Thyroid gland (tissue), 4 donors: ENCODE measurements at places on chromosomes 11 and 22. TPM values are rescaled to one million over a fixed set of nuclear protein-coding genes. Genes with fewer than 3 reads are reported as not detected.

Gene MFRP
- total RNA-seq = not detected

- no peak for DNase-seq
- no peak overlapping the region for H3K27ac ChIP-seq
- H3K4me1 ChIP-seq = no peaks in the 10 kb centered on the region
- H3K4me3 ChIP-seq = no peak overlapping the region
- H3K27me3 ChIP-seq = no peaks in the 10 kb centered on the region
Observed at GRCh38 chr22:48239461-48240147, 1477.2 kb downstream of the TBC1D22A start.

DNA sequence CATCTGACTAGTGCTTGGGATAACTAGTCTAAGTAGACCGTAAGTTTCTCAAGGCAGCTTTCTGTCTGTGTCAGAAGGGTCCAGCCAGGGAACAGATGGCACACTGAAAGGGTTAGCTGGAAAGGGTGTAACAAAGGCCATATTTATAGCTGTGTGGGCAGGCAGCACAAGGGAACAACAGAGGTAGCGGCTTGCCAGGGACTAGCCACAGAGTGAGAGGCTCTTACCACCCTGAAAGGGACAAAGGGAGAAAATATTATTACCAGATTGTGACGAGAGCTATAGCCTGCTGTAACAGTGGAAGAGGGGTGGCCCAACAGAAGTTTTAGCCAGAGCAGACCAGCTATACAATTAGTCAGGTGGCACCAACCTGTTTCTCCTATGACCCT, 129.4 kb downstream of the CCDC34 start:
- H3K27me3 ChIP-seq = no peaks in the 10 kb centered on the region
- no peaks in the 10 kb centered on the region for H3K36me3 ChIP-seq
- DNase-seq = no peak
- H3K4me3 ChIP-seq = no peak overlapping the region
- no peak overlapping the region for H3K27ac ChIP-seq

- H3K4me3 ChIP-seq = no peak overlapping the region
- DNase-seq = peak; percentile 69
- H3K36me3 ChIP-seq = no peaks in the 10 kb centered on the region
- no peak overlapping the region for H3K27ac ChIP-seq
- H3K27me3 ChIP-seq = no peaks in the 10 kb centered on the region
Observed at GRCh38 chr22:22710719-22711531, 66.5 kb downstream of the GGTLC2 start.

DNA sequence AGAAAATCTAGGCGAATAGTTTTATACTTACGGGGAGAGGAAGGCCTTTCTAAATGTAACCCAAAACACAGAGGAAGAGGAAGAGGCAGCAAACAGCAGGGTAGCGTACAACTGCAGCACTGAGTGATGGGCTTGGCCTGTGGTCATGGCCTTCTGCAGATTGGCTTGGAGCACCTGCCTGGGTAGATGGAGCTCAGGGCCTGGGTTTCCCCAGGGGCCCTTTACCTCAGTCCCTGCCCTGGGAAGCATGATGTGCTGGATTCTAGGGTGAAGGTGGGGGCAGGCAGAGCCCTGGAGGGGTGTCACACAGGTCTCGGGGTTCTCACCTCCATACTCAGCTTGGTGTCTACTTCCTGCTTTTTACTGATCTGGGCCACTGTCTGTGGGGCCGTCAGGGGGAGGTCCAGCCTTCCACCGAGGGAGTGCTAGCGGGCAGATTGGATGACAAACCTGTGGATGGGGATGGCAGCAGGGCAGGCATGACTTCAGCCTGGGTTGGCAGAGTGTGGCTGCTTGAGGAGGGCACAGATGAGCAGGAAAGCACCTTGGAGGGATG, 27.7 kb upstream of the CHRM1 start:
- DNase-seq = no peak
- no peak overlapping the region for H3K27ac ChIP-seq
- no peak overlapping the region for H3K4me3 ChIP-seq
- H3K27me3 ChIP-seq = no peaks in the 10 kb centered on the region
